Activated CD4-positive, alpha-beta T cell treated with anti-CD3 and anti-CD28 coated beads, Interleukin-2, amount 50 U/mL, for 4 hours (primary cell): ENCODE measurements at places on chromosomes 11 and 22.

GRCh38 chr22:23147617-23148387 is 2.5 kb downstream of the RAB36 start:
- DNase-seq, result no peak

- no peak for DNase-seq
These were observed 16.5 kb downstream of the USP35 start for GRCh38 chr11:78205256-78205655.

DNA sequence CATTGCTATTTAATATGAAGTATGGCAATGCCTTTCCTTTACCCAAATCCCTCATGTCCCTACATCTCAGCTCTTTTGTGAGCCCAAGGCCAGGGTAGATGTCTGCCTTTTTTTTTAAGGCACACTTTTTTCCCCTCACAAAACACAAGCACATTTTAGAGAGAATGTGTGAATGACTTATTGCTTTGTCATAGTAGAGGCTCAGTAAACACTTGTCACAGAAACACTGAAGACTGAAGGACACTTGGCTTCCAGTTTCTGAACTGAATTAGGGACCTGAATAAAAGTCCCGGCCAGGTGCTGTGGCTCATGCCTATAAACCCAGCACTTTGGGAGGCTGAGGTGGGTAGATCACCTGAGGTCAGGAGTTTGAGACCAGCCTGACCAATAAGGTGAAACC is 2.9 kb upstream of the SCGB2A2 start:
- DNase-seq, result no peak

DNA sequence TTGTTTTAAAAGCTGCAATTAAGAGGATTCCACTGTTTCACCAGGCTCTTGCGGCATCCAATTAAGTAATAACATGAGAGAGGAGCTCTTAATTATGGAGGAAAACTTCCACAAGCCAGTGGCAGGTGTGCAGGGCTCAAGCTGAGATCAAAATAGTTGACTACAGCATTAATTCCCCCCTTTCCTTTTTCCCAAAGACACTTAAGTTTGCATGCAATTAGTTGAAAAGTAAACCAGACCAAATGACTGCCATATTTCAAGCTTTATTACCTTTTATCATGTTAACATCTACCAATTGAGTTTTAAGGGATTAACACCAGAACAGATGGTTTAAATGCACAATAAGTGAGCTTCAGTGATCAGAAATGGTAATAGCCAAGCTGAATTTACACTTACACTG is 32.1 kb downstream of the FAM168A start:
- DNase-seq, result no peak

DNA sequence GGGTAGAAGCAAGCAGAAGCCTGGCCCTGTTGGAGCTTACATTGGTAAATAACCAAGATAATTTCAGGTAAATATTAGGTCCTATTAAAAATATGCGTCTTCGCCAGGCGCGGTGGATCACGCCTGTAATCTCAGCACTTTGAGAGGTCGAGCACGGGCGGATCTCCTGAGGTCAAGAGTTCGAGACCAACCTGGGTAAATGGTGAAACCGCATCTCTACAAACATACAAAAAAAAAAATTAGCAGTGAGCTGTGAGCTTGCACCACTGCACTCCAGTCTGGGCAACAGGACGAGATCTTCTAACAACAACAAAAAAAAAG is 529 bp upstream of the SULT4A1 start:
- DNase-seq, result no peak

GRCh38 chr22:20465759-20466077 is 28.1 kb upstream of the SCARF2 start:
- no peak for DNase-seq

- no peak for DNase-seq
These were observed 29.2 kb downstream of the INCENP start for GRCh38 chr11:62153087-62153395.

GRCh38 chr22:36204632-36205015 is 3.0 kb upstream of the APOL4 start:
- no peak for DNase-seq

DNA sequence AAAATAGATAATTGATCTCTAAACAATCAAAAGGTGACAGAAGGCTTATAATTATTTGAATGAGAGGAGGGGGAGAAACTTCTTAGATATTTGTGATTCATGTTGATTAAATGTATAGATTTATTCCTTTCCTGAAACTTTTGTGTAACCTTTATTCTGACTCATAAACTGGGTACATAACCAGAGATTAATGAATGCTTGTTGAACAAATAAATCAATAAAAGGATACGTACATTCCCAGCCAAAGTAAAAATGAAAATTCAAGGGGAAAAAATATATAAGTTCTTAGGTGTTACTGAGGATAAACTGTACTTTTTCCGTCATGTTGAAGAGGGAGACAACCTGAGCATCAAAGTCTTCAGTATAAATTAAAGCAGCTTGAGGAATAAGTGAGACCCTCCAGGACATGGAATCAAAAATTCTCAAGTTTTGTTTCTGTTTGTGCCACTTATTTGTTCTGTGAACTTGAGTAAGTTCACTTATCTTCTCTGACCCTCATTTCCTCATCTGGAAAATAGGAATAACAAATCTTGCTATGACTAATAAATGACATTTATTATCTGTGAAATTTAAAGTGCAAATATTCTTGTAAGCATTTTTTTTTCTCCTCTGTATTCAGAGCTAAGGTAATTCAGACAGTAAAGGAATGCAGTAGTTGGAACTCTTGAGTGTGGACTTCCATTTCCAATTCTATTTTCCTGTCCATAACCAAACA is 195.4 kb downstream of the METTL15 start:
- DNase-seq, result no peak

DNA sequence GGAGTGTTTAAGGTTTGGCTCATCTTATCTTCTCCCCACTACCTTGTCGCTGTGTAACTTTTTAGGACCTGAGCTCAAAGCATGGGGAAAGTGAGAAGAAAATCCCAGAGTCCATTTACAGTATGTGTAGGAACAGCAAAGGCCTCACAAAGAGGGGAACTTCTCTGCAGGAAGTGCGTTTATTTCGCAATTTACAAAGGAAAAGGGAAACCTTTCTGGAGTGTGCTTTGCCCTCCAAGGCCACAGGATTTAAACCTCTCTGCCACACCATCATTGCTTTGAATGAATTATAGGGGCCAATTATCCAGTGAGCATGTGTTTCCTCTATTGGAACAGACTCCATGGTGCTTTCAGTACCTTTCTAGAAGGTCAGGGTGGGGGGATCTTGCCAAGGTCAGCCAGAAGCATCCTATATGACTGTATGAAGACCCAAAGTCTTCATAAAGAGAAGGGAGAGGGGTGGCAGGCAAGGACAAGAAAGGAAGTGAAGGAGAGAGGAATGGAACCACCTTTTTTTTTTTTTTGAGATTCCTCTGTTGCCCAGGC is 68.1 kb upstream of the LMO2 start:
- no peak for DNase-seq

DNA sequence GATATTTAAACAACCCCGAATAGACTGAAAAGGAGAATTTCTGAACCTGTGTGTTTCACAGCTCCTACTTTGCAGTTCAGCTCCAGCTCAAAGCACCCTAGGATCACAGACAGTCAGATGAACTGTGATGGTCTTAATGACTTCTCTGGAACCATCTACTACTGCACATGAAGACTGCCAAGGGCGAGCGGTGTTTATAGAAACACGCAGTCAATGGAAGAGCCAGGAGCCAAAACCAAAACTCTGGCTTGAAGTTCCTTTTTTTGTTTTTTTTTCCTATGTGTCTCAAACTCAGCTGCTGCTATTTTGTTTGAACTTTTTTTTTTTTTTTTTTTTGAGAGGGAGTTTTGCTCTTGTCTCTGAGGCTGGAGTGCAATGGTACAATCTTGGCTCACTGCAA is 382.6 kb upstream of the SYN3 start:
- no peak for DNase-seq

- no peak for DNase-seq
These were observed 2.1 kb downstream of the TOLLIP start for GRCh38 chr11:1307163-1307870.

- no peak for DNase-seq
These were observed 88.5 kb downstream of the MYEOV start for GRCh38 chr11:69382131-69383128.
